ENCODE measurements at places on chromosomes 12 and 14.

DNA sequence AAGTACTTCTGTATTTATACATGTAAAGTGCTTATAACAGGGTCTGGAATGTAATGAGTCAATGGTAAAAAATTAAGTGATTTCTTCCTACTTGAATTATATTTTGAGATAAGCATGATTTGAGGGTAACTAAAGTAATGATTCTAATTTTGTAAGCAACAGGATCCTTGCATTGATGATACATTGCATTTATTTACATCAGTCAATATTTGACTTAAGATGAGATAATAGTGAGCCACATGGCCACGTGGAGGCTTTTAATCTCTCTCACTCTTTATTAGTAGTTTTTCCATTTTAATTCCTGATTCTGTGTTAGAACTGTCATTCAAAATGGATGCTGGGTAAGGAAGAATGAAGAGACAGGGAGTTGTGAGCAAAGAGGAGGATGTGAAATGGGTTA, 298.1 kb upstream of the PRICKLE1 start:
- DNase-seq, result no peak

DNA sequence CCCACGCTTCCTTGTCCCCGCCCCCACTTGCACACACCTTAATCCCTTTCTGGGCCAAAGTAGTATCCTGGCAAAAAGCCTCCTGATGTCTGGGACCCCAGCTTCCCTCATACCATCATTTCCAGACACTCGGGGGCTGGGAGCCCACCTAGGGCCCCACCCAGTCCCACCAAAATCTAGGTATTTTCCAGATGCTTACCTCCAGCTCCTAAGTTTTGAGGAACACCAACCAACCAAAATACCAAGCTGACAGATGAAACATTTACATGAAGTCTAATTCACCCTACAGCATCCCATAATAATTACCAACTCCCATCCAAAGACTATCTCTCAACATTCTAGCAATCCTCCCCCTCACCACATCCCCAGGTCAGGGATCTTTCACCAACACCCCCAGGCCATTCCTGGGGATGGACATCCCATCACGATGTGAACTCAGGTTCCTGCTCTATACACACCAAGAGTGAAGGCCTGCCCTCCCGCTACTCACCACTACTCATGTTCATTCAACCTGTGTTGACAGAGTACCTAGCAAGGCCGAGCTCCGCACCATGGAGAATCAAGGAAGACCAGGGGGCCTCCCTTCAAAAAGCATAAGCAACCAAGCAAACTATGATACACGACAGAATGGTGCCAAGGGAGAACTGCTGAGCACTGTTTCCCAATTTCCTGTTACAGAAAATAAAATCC, 1.6 kb upstream of the CHD4 start:
- DNase-seq, result no peak

DNA sequence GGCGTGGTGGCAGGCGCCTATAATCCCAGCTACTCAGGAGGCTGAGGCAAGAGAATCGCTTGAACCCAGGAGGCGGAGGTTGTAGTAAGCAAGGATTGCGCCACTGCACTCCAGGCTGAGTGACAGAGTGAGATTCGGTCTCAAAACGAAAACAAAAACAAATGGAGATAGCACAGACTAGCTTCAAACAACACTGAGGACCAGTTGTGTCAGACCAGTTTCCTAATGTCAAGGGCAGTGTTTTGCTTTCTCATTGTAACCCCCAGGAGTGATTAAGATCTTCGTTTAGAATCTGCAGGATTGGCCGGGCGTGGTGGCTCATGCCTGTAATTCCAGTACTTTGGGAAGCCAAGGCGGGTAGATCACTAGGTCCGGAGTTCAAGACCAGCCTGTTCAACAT, 18.5 kb downstream of the RPGRIP1 start:
- no peak for DNase-seq

DNA sequence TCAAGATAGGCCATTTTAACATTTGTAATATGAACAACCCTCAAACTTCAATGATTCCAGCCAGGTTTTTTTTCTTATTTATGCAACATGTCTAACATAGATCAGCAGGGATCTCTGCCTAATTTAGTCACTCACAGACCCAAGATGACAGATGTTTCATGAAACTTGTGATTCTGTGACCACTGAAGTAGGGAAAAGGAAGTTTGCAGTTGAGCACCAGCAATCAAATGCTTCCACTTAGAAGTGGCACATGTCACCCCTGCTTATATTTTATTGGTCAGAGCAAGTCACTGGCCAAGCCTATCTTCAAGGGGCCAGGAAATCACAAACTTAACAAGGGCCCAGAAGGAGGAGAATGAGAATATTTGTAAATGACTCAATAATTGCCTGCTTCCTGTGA, 150.6 kb downstream of the BCAT1 start:
- no peak for DNase-seq

DNA sequence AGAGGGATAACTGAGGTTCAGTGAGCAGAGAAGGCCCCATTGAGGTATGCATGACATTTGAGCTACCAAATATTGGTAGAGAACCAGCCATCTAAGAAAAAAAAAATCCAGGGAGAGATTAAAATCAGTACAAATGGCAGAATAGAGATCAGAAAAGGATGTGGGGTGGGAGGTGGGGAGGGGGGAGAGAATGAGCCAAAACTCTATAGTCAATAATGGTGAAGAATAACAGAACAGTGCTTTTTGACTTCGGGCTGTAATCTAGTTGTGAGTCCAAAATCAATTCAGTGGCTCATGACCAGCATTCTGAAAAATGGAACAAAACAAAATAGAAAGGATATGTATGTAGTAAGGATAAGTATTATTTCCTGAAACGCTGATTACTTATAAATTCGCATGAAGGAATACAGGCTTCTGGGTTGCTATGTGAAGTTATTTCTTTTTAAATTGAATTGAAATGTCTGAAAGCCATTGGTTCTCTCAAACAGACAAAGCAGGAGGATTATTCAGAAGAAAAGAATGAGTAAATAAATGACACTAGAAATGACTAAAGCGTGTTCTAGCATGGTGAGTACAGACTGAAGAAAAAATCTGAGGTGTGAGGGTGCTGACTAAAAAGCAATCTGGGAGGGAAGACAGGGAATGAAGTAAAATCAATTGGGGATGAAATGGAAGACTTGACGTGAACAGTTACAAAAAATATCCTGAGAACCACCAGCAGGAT, 72.4 kb downstream of the ATP2B1 start:
- no peak for DNase-seq

DNA sequence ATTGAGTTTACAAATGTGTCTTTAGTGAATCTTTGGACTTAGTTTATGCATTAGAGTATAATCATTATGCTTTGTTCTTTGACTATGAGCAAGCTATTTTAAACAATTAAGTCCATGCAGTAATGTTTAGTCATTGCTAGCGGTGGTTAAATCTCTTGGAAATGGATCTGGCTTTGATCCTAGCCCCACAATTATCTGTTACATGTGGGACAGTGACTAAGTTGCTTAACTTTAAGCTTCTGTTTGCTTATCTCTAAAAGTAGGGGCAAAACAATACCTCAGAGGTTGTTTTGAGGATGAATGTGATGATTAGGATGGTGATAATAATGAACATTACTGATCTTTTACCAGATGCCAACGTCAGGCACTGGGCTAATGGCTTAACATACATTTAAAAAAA, 124.2 kb downstream of the NPAS3 start:
- DNase-seq, result no peak

DNA sequence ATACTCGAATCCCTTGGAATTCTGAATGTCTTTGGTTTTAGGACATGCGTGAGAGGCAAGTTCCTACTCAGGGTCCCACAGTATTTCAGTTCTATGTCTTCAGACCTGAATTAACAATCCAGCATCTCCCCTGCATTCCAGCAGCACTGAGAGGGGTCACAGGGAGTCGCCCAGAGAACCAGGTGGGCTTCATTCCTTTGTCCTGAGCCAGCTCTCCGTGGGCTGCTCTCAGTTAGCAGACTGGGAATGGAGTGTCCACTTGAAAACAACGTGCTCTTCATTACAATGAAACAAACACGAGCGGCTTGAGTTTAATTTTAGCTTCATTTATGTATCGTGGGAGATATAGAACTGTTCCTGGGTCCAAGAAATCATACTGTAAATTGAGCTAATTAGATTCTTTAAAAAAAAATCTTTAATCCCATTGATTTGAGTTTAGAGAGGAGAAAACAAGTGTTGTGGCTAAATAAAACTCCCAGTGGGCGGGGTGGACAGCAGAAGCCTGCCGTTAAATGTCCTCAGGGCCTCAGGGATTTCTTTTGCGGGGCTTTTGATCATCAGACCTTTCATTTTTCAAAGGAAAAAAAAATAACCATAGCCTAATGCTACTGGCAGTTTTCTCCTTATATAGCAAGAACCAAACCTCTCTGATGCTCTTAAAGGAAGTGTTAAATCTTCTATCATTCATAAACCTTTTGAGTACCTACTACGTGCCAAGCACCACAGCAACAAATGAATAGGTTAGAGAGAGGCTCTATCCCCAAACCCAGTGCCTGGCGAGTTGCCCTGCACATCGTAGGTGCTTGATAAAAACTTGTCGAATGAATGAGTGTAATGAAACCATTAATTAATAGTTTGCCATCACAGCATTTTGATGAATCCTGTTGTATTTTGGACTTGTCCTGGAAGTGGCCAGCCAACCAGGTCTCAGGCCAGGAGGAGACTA, 140.4 kb downstream of the CHST11 start:
- no peak for DNase-seq

GRCh38 chr14:70415788-70416187, 1.1 kb downstream of the SYNJ2BP start:
- DNase-seq, result no peak

- no peak for DNase-seq
These were observed 11.7 kb upstream of the RPS6KL1 start for GRCh38 chr14:74934476-74935359.

Data from skin of body (tissue), 3 donors.